ENCODE measurements at places on chromosomes 3 and 15.

- DNase-seq = no peak
These were observed 52.4 kb downstream of the IL1RAP start for GRCh38 chr3:190566043-190566933.

DNA sequence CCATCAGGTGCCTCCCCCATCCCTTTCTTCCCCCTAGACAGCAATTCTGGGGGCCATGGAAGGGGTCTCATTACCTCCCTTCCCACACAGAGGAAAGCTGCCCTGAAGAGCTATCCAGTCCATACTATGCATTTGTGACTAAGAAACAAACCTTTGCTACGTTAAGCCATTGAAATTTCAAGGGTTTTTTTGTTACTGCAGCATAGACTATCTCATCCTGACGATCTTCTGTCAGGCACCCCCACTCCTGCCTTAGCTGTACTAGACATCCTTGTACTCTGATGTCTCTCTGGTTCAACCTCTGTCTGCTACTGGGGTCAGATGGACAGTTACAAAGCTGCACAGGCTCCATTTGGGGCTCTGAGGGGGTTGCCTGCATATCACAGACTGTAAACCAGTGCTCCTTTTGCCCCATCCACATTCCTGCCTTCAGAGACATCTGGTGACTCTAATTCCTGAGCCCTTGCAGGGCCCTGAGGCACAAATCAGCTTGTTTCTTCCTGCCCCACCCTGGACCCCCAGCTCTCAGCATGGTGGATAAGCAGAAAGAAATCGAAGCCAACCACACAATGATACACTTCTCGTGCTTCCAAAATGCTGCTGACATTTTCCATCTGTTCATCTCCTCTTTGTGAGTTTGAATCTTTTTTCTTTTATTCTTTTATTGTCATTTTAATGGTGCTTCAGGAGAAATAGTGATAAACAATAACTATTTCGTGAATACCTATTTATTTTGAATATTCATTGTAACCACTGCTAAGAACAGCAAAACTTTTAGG is 21.6 kb upstream of the NSMCE3 start:
- DNase-seq = no peak

GRCh38 chr3:142982038-142982773 is 18.7 kb upstream of the PAQR9 start:
- no peak for DNase-seq

GRCh38 chr15:90471769-90472168 is 58.0 kb upstream of the CRTC3 start:
- no peak for DNase-seq

GRCh38 chr15:59017449-59017848 is 30.0 kb downstream of the RNF111 start:
- no peak for DNase-seq

DNA sequence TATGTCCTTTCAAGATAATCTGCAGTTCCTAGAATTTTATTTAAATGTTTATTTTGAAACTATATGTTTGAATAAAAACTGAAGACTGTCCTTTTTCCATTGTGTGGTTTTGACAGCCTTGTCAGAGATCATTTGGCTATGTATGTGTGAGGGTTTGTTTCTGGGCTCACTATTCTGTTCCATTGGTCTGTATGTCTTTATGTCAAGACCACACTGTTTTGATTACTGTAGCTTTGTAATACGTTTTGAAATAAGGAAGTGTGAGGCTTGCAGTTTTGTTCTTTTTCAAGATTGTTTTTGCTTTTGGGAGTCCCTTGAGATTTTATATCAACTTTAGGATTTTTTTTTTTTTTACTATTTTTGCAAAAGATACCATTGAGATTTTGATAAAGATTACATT is 42.0 kb downstream of the PIAS1 start:
- no peak for DNase-seq

DNA sequence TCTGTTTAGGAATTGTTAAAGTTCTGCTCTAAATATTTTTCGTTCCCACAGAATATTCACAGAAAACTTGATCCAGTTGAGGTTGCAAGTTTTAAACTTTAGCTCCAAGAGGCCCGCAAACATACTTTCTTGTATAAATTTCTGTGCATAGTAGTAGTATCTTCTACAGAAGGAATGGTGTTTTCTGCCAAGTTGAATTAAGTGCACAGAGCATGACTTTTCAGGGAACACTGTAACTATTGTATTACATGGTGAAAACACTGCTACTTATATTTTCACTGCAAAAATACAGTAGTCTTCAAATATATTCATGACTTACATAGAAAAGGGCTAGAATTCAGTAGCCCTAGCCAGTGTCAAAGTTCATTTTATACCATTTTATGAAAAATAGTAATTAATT is 67.0 kb downstream of the SUCNR1 start:
- no peak for DNase-seq

- DNase-seq = no peak
These were observed 887.8 kb downstream of the MCTP2 start for GRCh38 chr15:95119041-95119610.

GRCh38 chr3:146503461-146504202 is 34.3 kb upstream of the PLSCR2 start:
- no peak for DNase-seq

Data from natural killer cell (primary cell).